ENCODE measurements at places on chromosomes 11 and 22.

DNA sequence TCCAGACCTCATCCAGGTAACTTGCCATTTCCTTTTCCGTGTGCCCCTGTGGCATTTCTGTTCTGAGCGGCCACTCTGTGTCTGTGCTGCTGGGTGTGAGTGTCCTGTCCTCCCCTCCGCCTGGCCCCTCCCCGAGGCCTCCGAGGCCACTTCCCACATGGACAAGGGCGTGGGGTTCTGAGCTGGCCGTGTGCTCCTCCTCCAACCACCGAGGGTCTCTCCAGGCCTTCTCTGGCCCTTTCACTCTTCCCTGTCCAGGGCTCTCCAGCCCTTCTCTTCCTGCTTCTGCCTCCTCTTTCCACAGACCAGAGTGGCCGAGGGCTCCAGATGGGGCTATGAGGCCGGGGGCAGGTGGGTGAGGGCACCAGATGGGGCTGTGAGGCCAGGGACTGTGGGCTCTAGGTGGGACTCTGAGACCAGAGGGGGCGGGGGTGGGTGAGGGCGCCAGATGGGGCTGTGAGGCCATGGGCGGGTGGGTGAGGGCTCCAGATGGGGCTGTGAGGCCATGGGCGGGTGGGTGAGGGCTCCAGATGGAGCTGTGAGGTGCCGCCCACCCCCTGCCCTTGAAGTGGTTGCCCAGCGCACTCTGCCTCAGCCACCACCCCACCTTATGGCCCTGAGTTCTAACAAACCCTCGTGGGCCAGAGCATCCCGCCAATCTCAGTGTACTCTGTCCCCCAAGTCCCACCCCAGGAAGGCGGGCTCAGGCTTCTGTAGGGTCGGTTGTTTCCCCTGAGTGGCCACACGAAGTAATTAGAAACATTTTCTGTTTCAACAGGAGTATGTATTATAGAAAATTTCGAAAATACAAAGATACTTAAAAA, 24.1 kb downstream of the PTDSS2 start:
- DNase-seq: no peak

DNA sequence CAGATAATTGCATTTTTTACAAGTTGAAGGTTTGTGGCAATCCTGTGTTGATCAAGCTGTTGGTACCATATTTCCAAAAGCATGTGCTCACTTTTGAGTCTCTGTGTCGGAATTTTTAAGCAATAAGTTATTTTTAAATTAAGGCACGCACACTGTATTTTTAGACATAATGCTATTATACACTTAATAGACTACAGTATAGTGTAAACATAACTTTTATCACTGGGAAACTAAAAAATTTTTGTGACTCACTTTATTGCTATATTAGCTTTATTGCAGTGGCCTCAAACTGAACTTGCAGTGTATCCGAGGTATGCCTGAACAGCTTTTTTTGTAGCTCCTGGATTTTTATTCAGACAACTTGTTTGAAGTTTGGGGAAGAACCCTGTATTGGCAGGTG, 31.3 kb upstream of the RRM1 start:
- no peak for DNase-seq

GRCh38 chr11:102559839-102560238, 29.3 kb upstream of the MMP7 start:
- peak; percentile 19 for DNase-seq

- no peak for DNase-seq
Measured at GRCh38 chr11:35427071-35427470, 7.7 kb upstream of the SLC1A2 start.

GRCh38 chr11:32713496-32713895, 81.0 kb downstream of the CCDC73 start:
- DNase-seq: no peak

DNA sequence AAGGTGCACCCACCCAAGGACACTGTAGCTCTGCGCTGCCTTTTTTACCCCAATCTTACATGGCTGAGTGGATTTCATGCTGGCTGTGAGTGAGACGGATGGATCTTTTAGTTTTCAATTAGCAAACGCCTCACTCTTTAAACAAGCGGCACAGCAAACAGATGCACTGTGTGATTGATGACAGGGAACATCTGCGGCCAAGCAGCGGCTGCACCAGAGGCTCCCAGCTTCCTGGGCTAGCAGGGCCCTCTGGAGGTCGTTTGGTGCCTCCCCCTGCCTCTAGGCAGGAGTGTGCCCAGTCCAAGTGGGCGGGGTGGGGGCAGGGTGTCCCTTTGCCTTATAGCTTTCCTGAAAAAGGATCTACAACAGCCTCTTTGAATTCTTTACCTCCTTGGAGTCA, 2.1 kb upstream of the DRD2 start:
- no peak for DNase-seq

DNA sequence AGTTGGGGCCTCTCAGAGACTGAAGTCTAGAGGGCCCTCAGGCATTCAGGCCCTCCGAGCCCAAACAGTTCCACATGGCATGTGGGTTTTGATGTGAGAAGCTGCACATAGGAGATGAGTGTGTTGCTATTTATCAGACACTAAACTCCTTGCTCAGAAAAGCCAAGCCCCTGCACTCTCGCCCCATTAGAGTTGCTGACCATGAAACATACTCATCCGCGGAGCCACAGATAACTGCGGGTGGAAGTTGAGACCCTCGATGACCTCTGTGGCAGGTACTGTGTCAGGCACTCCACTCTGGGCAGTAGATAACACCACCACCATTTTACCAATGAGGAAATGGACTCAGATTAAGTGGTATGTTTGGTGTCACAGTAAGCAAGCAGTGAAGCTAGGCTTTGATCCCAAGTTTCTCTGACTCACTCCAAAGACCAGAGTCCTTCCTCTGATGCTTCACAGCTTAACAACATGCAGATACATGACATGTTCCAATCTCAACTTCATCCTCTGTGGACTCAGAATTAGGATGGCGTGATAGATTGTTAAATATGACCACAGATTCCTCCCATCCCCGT, 202.1 kb downstream of the ADAMTS15 start:
- DNase-seq: no peak

- no peak for DNase-seq
Measured at GRCh38 chr22:50009765-50010675, 2.5 kb downstream of the IL17REL start.

- no peak for DNase-seq
Measured at GRCh38 chr11:115709297-115709696, 205.1 kb upstream of the CADM1 start.

- peak; percentile 5 for DNase-seq
Measured at GRCh38 chr11:57213342-57214097, 23.5 kb downstream of the APLNR start.

GRCh38 chr11:69126286-69126685, 29.4 kb upstream of the SMIM38 start:
- no peak for DNase-seq

DNA sequence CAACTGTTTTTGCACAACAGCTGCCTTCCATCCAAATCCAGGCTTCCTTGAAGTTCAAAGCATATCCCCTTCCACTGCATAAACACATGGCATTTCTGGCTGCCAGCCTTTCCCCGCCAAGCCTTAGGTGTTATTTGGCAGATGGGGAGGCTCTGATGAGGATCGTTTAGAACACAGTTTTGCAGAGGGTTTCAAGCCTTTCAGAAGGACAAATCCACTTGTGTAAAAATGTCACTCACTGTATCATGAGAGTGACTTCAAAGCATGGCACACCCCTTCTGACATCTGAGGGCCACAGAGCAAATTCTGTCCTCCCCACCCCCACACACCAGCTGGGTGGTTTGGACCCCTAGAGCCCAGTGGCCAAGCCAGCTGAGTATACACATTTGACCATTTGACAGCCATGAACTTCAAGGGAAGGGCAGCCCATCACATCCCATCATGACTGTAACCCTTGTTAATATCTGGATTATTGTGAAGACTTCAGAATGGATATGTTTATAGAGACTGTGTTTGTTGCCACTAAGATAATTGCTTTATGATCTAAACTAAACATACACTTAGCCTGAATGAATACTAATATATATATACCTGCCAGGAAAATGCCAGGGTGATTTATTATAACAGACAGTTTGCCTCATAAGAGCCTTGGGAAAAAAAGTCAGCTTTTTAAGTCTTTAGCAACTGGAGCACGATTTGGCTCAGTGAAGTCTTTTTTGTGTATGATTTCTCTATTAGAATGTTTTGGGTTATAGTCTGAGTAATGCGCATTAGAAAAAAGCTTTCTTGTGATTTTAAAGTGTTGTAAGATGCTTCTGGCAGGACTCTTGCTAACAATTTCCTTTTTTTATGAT, 31.9 kb downstream of the FBLN1 start:
- no peak for DNase-seq

- no peak for DNase-seq
Measured at GRCh38 chr11:78349114-78349513, 68.5 kb downstream of the GAB2 start.

DNA sequence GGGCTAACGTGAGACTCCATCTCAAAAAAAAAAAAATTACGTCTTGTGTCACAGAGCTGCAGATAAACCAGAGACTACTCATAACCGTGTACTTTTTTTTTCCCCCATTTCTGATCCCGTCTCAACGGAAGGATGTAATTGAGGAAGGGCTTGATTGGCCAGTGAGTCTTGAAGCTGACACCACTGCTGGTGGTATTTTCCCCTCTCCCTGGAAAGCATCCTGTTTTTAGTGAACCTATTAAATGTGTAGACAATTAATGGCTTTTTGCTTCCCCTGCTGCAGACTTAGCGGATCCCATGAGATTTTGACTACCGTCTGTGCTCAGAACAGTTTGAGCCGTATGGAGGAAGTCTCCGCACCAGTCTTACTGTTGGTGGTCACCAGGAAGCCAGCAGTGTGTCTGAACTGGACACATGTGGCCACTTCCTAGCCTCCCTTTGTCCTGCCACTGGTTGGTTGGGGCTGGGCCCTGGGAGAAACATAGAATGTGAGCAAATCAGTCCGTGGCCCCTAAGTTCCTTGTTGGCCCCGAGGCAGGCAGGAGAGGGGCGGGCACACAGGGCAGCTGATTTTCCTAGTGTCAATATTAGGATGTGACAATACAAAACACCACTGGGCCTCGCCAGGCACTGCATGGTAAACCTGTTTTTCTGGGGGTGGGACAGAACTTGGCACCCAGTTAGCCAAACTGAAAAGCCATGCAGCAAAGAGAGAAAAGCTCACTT, 3.1 kb downstream of the BIK start:
- no peak for DNase-seq

DNA sequence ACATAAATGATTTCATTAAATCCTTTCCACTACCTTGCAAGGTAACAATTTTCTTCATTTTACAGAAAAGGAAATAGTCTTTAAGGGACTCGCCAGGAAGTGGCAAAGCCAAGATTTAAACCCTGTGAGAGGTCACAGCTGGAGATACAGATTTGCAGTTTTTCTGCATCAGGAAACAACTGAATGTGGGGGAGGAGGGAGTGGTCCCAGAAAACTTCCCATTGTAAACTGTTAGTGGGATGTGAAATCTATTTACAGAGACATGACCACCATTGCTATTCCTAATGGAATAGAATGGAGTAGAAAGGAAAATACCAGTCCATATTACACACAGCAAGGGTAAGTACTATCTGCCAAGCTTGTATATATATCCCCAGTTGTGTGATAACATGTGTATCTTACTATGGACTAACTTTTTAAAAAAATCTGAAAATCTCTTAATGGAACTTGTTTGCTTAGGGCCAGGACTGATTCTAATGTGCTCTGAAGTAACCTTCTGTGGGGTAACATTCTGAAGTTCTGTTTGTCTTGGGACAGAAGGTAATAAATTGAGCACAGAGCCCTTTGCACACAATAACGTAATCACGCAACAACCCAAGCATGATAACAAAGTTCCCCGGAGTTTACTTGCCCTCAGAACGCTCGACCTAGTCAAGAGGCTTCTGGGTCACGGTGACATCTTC, 10.9 kb upstream of the TSKU start:
- DNase-seq: no peak

DNA sequence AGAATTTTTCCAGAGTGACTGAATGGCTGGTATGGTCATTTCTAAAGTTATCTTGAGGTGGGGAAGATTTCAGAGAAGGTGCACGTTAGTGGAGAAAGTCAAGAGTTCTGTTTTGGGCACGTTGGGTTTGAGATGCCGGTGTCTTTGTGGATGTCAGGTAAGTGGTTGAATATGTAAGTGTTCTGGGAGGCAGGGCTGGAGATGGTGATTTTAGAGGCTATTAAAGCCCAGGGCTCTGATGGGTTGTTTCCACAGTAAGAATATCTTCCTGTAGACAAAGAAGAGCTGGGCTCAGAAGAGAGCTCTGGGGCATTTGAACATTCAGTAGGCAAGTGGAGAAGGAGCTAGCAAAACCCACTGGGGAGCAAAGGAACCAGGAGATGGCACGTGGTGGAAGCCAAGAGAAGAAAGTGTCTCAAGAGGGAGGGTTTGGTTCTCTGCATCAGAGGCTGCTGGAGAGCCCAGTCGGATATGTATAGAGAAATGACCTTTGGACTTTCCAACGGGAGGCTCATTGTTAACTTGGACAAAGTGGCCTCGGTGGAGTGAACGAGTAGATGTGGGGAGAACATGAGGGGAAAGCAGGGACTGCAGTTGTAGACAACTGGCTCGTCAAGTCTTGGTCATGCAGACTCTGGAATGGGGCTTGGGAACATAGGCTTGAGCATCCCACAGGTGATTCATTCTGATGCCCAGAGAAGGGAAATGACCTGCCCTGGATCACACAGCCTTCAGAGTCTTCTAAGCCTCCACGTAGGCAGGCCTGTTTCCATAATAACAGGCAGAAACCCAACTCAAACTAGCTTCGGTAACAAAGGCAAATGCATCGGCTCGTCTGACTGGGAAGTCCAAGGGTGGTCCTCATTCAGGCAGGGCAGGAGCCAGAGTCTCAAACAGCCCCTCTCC, 98.4 kb upstream of the PARVA start:
- no peak for DNase-seq

DNA sequence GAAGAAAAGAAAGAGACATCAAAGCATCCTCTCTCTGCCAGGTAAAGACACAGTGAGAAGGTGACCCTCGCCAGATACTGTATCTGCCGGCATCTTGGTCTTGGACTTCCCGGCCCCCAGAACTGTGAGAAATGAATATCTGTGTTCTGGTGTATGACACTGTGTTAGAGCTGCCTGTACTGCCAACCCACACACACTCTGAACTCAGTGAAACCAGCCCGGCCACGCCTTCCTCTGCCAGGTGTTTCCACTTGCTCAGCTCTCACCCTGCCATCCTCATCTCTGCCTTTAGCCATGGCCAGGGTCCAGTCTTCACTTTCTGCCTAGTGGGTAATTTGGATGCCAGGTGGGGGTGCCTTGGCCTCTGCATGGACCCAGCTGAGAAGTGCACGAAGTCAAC, 24.0 kb downstream of the CBX7 start:
- no peak for DNase-seq

GRCh38 chr11:64233913-64234586, at the start of gene VEGFB:
TSS of gene VEGFB (plus strand) at chr11:64234584. CDS start at chr11:64234834, 250 bp downstream.
- no peak for DNase-seq

DNA sequence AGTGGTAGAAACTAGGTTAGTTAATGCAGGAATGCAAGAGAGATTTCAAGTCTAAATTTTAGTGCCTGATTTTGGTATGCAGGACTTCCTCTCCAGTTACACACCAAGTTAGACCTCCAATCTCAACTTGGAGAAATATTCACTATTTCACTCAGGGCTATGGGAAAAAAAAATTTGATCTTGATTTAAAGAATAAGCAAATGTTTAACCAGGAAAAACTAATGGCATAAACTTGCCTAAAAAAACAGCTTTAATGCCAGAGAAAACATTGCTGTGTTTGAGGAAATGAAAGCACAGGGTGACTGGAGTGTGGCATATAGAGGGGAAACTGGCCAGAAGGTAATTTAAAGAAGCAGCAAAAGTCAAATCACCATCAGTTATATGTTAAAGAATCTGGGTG, 575.4 kb upstream of the LRRC4C start:
- DNase-seq: no peak

GRCh38 chr11:13883042-13883441, 79.5 kb upstream of the SPON1 start:
- no peak for DNase-seq

- no peak for DNase-seq
Measured at GRCh38 chr11:7604331-7604955, 68.9 kb downstream of the CYB5R2 start.

Data from thymus (tissue), 14 donors.